Stimulated activated CD8-positive, alpha-beta memory T cell treated with anti-CD3 and anti-CD28 coated beads, Interleukin-2, amount 100 ng/mL, for 1 hour (primary cell): ENCODE measurements at places on chromosomes 3 and 15.

DNA sequence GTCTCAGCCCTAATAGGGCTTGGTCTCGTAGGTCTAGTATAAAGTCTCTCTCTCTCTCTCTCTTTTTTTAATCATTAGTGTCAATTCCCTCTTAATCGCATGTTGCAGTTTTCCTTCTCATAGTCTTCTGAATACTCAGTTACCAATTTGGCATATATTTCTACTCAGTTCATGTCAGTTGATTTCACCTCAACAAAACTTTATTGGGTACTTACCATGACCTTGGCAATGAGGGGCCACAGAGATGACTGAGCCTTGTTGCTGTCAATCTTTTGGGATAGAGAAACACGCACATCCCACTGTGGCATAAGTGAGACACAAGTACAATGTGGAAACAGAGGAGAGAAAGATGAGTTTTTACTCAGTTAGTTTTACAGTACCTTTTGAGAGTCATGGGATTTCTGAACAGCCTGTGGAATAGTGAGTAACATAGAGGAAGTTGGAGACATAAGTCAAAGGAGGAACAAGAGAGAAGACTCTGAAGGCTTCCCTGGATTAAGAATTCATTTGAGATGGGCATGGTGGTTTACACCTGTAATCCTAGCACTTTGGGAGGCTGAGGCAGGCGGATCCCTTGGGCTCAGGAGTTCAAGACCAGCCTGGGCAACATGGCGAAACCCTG, 150.2 kb upstream of the CBLB start:
- no peak for DNase-seq

- no peak for DNase-seq
Measured at GRCh38 chr3:89098964-89099585, 8.3 kb upstream of the EPHA3 start.

- no peak for DNase-seq
Measured at GRCh38 chr3:182713111-182713510, 80.2 kb upstream of the ATP11B start.

DNA sequence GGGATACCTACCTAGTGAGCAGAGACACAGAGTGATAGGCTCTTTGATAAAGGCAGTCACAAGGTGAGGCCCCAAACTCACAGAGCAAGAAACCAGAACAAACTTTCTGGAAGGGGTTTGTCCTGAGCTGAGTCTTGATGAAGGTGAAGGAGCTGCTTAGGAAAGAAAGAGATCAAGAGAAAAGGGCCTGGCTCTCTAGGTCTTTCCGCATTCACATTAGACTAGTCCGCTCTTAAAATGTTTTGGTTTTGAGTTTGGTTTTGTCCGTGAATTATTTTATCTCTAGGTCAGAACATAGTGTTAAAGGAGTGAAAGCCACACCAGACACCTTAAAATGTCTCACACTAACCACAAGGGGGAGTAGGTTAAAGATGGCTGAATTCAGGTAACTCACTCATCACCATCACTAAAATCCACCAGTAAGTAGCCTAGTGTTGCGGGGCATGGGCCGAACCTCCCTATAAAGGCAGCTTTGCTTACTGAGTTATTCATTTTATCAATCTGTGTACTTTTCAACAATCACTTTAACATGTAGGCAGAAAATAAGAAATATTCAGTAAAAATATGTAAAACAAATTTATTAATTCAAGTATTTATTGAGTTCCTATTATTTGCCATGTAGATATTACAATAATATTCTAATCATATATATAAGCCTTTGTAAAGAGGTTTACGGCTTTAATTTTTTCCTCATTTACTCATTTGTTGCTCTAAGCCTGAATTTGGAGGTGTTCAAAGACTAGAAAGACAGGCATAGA, 121.5 kb upstream of the TSC22D2 start:
- no peak for DNase-seq

- no peak for DNase-seq
Measured at GRCh38 chr15:29687204-29687815, 135.0 kb downstream of the TJP1 start.

- no peak for DNase-seq
Measured at GRCh38 chr15:62835351-62835750, 207.2 kb upstream of the TPM1 start.

- DNase-seq = no peak
Measured at GRCh38 chr3:129313665-129314385, 35.2 kb downstream of the HMCES start.

DNA sequence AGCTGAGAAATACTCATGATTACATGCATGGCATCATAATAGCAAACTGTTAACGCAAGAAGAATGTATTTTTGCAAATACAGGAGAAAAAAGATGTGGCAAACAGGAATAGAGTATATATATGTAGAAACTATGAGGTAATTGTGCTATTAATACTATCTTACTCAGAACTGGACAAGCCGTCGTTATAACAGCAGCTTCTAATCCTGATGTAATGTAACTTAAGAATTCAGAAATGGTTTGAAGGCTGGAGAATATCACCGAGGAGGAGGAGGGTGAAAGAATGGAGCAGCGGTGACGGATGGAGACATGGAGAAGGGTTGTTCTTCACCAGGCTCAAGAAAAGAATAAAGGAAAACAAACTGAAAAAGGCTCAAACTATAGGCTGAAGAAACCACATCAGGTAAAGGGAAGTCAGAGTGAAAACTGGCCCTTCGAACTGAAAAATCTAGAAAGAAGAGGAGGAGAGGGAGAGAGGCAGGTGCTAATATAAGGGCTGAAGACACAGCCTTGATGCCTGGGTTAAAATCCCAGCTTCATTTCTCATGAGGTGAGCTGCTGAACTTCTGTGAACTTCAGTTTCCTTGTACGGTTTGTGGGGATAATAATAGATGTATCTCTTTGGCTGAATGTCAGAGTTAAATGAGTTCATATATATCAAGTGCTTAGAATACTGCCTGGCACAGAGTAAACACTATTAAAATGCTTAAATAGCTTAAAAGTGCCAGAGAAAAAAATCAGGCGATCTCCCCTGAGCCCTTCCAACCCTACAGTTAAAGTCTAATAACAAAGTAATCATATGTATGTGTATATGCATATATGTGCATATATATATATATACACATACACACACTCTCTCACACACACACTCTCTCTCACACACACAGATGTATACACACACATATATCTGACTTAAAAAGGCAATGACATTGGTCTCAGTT, 43.9 kb downstream of the GOLIM4 start:
- no peak for DNase-seq

GRCh38 chr3:51530485-51530884, 8.0 kb upstream of the RAD54L2 start:
- no peak for DNase-seq

DNA sequence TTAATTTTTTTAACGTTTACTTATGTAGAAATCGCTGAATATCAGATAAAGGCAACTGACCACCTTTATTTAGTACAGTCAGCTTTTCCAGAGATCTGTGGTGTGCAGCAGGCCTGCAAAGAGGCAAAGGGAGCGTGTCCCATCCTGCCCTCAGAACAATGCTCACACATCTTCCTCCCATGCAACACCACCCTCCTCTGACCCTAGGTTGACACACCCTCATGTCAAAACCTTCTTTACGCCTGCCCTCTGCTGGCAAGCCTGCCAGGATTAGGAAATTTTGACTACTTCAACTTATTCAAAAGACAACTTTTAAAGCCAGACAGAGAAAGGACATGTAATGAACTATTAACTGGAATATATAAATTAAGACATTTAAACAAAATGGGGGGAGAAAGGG, 513.7 kb downstream of the FOXP1 start:
- DNase-seq = peak; percentile 56

DNA sequence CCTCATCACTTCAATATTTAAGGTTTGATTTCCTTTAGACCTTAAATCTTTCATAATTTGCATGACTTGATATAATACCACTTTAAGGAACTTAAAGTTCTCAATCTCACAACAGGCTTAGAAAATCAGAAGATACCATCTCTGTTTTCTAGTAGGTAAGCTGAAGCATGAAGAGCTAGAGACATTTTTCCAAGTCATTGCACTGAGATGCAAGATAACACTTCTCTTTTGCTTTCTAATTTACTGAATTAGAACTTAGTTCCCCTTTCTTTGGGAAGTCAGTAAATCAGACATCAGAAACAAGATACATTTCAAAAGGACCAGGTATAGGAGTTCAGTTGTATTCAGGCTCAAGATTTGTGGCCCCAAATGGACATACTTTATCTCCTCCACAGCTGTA, 79.7 kb downstream of the DZIP3 start:
- DNase-seq = no peak

DNA sequence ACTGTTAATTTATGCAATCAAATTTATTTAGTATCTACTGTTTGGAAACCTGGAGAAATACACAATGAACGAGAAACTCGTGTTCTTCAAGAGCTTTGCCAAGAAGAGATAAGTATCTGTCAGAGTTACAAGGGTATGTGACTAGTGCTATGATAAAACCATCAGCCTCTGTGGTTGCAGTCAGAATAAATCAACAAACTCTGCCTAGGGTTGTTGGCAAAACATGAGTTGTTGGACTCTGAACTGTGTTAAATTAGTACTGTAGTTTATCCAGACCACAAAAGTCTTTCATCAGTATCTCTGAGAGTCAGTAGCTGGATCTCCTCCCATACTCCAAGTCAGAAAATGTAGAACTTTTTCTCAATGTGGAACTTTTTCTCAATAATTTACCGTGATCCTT, 918.4 kb downstream of the NAALADL2 start:
- no peak for DNase-seq

- DNase-seq = no peak
Measured at GRCh38 chr3:30527720-30528119, 78.7 kb upstream of the TGFBR2 start.

DNA sequence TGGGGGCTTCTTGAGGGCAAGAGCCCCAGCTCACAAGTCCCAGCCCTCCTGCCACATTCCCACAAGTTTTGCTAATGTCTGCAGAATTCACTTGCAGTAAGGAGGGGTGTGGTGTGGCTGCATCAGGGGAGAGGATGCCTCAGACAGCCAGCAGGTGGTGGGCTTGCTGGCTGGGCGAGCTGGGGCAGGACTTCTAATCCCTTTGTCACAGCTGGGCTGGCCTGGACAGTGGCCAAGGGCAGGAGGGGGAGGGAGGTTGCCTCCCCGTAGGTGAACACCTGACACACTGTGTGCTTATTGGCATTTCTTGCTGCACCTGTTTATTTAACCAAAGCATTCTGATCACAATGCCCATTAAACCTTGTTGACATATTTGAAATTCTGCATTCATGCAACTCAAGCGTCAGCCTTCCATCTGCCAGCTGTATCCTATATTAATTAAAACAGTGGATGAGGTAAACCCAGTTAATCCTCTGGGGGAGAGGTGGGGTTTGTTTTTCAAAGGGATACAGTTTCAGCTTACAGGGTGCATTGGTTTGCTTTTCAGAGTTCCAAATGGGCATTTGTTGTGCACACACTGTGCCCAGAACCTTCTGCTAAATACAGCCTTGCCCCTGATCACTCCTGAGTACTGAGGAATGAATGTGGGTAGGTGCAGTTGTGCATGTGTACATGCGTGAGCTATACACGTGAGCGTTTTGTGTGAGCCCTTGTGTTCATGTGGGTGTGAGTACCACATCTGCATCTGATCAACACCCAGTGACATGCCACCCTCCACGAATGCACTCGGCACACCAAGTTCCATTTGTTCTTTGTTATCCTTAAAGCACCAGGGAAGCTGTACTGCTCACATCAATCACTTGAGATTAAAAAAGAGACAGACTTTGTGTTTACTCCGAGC, 268.7 kb downstream of the XXYLT1 start:
- no peak for DNase-seq

- no peak for DNase-seq
Measured at GRCh38 chr3:106348139-106348690, 479.4 kb upstream of the CBLB start.

GRCh38 chr3:105608623-105609022, 241.9 kb downstream of the ALCAM start:
- DNase-seq = no peak

- DNase-seq = no peak
Measured at GRCh38 chr3:133441867-133442270, 42.0 kb downstream of the BFSP2 start.

- no peak for DNase-seq
Measured at GRCh38 chr3:117350371-117350770, 640.8 kb downstream of the TUSC7 start.

DNA sequence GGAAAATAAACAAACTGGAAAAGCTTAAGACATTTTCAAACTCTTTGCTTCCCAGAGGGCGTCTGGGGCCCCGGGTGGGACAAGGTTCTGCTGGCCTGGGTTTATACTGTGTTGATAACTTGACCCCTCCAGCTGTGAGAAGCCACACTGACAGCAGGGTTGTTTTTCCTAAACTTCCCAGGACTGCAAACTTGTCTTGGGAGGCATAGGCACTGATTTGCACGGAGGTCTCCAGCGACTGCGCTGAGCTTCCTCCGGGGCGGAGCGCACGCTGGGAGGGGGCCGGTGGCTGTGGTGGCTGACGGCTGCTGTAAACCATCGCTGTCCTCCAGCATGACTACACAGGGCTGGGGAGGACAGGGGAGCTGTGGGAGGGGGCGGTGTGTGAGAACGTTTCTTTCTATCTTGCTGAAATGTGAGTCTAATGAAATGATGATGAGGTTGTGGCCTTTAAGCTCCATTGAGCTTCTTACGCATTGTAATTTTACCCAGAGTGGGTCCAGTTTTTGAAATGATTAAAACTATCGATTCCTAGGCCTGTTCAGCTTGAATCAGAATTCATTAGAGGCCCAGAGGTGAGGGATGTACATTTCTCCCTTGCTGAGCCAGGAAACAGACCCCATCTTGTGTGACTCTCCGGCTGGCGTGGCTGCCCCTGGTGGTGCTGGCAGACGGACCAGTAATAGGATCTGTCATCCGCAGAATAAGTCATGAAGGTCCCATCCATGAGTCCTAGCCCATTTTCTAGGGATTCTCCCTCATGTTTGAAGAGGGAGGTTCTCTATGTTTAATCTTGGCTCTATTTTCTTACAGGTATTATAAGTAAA, 40.5 kb upstream of the VPS8 start:
- no peak for DNase-seq

DNA sequence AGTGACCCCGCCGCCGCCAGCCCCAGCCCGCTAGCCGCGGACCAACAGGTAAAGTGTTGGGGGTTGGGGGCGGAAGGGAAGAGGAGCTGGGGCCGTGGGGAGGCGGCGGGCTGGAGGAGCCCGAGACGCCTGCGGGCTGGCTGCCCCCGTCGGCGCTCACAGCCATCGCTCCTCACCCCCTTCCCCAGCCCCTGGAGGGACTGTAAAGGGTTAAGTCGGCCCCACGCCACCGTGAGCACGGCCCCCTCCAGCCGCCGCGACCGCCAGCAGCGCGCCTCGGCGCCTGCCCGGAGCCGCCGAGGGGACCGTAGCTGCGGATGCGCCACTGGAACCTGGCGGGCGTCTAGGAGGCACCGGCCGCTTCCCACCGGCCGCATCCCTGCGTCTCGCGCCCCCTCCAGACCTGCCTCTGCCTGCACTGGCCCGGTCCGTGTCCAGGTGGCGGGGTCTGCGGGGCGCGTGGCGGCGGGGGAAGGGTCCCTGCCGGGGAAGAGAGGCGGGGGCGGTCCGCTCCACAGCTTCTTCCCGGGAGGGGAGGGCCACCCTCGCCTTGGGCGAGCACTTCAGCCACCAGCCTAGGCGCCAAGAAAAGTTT, 522 bp downstream of the MED12L start:
- DNase-seq = no peak

GRCh38 chr15:68328443-68328842, 50.9 kb downstream of the FEM1B start:
- no peak for DNase-seq
